ENCODE measurements at places on chromosomes 5 and 9.

GRCh38 chr9:137748311-137748710 is 129.3 kb upstream of the CACNA1B start:
- DNase-seq: no peak

- no peak for DNase-seq
Observed at GRCh38 chr9:113879318-113879717, 3.2 kb downstream of the ZNF618 start.

DNA sequence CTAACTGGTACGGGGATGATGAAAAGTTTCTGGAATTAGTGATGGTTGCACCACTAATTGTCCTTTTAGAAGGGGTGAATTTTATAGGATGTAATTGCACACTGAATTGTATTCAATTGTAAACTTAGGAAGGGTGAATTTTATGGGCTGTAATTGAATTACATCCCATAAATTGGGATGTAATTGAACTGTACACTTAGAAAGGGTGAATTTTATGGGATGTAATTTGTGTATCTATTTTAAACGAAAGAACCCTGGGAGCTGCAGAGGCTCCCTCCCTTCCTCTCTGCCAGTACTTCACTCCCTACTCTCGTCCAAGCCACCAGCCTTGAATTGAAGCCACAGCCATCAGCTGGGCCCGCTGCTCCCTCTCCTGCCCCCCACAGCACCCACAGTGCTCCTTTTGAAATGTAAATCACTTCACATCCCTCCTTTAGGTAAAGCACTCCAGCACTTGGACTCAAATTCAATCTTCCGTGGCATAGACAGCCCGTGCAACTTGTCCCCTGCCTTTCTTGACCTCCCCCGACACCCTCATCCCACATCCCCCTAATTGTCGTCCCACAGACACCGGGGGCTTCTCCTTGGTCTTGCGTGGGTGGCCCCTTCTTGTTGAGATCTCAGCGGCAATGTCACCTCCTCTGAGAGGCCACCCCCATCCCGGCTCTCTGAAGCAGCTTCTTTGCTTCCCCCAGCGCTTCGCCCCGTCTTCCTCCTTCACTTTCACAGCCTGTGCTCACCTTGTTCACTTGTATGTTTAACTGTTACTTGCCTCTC is 84.2 kb upstream of the HRH2 start:
- no peak for DNase-seq

DNA sequence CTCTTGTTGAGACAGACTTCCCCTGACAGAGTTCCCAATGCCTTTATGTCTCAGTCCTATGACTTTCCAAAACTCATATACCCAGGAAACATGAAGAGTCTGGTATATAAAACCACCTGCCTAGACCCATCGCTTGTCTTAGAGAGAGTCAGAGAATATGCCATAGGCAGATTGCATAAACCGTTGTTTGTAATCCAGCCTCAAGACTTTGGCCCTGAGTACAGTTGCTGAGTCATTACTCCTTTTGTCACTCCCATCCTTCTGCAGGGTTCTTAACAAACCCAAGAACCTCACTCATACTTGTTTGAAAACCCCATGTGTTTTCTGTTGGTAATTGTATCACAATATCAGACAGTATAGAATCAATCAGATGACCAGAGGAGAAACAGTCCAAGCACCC is 616.3 kb downstream of the SLCO4C1 start:
- DNase-seq: no peak

GRCh38 chr9:127393645-127394044 is 3.3 kb upstream of the SLC2A8 start:
- DNase-seq: no peak

- no peak for DNase-seq
Observed at GRCh38 chr9:128092199-128092977, 24.4 kb downstream of the SLC25A25 start.
